Epithelial cell of esophagus (primary cell): ENCODE measurements at places on chromosomes 16 and 17.

DNA sequence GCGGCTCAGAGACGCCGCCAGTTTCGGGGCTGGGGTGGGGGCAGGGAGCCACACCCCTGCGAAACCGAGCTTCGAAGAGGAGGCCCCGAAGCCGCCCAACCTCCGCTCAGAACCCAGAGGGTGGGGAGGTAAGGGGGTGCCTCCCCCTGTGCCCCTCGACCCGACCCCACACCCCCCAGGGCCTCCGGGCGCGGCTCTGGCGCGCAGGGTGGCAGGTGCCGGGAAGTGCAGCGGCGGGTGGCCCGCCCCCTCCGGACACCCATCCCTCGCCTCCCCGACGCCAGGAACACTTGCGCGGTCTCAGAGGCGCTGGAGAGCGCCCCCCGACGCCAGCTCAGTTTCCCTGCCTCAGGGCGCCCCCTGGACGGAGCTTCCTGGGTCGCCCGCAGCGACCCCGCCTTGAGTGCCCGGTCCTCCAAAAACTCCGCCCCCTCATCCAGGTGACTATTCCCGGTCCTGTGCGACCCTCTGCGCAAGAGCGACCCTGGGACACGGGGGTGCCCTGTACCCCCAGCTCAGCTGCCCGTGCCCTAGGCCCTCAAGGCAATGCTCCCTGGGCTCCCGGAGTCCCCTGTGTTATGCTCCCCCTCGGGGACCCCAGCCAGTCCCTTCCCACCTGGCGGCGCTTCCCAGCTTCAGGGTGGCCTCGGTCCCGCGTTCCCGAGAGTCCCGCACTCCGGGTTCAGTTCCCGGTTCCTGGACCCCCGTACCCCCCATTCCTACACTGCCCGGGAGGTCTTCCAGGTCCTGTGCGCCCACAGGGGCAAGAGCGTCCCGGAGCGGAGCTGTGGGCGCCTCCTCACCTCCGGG, 562 bp downstream of the PPL start:
- no peak for DNase-seq

- no peak for DNase-seq
Measured at GRCh38 chr17:50843150-50843905, 7.9 kb downstream of the WFIKKN2 start.

DNA sequence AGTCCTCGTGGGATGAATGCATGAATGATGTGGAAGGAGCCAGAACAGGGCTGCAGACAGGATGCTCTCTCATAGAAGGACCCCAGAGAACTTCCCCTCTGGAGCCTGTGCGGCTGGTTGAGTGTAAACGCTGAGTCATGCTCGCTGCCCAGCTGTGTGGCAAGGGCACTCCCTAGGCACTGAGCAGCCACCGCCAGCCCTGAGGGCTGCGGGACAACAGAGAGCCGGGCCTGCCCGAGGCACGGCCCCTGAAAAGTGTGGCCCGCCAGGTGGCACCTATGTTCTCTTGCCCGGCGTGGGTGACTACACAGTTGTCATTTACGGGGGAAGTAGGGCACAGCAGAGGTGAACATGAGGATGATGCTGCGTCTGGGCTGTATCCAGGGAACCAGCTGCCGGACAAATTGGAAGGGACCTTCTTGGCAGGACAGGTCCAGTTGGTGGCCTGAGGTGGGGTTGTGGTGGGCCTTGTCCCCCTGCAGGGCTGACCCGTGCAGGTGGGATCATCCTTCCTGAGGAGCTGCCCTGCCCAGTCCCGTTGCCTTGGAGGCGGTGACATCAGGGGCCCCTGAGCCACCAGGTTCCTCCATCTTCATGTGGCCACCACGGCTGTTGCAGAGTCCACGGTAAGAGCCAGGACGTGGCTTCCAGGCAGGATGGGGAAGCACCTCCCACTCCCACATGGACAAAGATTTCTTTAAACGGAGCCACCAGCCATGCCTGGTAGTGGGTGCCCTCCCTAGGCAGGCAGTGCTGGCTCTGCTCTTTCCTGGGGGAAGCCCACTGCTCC, 94.8 kb upstream of the CBX4 start:
- DNase-seq, result peak; percentile 47

GRCh38 chr16:79089735-79090284, 510.7 kb downstream of the MAF start:
- DNase-seq, result no peak

GRCh38 chr16:75446416-75446815, 13.1 kb upstream of the CFDP1 start:
- DNase-seq, result no peak

DNA sequence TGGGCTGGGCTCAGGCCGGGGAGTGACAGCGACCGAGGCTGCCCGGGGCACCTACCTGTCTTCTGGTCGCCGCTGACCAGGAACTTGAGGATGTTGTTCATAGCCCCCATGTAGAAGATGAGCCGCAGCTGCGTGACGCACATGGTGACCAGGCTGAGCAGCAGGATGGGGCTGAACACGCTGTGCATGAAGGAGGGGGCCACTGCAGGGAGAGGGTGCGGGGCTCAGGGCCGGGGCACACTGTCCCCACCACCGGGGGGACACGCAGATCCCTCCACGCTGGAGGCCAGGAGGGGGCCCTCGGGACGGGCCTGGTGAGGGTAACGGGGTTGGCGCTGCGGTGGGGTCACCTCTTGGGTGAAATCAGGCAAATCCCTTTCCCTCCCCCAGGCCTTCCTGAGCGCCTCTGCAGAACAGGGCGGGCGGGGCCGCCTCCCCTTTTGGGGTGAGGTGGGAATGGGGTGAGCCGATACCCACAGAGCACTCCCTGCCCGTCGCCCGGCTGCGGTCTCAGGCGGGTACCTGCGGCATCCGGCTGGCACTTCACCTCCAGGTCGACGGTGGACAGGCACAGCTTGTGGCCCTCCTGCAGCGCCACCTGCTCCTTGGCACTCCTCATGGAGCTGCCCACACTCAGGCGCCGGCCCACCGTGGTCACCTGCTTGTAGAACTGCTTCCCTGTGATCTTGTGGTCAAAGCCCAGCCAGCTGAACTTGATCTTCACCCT, 28.3 kb upstream of the PITPNA start:
- no peak for DNase-seq

DNA sequence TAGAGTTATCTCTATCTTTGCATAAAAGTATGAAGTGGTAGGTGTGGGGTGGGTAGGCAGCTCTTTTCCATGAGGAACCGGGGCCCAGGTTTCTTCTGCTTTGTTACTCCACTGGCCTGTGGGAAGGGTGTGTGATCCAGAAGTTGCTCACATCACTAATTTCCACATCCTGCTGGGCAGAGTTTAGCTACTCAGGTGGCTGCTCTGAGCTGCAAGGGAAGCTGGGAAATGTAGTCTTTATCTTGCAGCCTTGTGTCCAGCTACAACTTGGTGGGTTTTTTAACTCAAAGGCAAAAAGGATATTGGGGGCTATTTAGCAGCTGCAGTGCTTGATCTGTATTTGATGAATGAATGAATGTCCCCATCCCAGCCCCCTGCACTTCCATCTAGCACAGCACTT, 335.3 kb downstream of the SNX29 start:
- DNase-seq, result peak; percentile 19

DNA sequence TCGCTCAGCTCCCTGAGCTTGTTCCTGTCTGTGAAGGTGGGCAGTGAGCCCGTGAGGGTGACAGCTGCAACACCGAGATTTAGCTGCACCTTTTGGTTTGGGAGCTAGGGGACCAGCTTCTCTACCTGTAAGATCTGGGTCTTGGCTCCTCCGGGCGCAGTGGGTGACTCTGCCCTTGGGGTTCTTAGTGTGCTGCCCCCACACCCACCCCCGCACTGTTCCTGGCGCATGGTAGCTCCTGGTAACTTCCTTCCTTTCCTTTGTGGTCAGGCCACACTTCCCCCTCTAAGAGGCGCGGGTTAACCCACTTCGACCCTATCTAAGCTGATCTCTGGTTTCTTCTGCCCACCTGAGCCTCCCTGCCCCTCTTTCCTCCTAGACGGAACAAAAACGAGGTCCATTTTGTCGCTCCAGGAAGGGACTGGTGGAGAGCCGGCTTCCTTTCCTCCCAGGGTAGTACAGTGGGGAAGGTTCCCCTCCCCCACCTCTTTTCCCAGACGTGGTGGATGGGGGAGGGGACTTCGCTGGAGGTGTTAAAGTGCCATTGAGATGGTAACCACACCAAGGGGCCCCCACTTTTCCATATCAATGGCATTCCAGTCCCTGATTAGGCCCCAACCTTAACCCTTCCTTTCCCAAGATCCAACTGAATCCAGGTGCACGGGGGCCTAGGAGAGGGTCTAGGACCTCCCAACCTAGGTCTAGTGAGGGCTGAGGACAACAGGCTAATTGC, 4.6 kb upstream of the CLDN9 start:
- no peak for DNase-seq

GRCh38 chr17:7141824-7142223, 27.2 kb upstream of the ASGR2 start:
- DNase-seq, result peak; percentile 87

- no peak for DNase-seq
Measured at GRCh38 chr17:80464486-80464885, 11.9 kb downstream of the NPTX1 start.

GRCh38 chr17:27808628-27809027, 8.3 kb upstream of the NOS2 start:
- no peak for DNase-seq

DNA sequence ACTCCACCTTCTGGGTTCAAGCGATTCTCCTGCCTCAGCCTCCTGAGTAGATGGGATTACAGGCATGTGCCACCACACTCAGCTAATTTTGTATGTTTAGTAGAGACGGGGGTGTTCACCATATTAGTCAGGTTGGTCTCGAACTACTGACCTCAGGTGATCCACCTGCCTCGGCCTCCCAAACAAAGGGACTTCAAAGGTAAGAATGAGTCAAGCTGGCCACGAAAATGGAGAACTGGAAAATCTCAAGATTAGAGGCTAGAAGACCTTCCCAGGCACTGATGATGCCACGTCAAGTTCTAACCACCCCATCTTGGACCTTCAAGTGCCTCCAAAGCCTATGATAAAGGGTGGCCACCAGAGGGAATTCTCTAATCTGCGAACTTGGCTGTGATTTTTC, 1.3 kb upstream of the CCL15 start:
- DNase-seq, result no peak

DNA sequence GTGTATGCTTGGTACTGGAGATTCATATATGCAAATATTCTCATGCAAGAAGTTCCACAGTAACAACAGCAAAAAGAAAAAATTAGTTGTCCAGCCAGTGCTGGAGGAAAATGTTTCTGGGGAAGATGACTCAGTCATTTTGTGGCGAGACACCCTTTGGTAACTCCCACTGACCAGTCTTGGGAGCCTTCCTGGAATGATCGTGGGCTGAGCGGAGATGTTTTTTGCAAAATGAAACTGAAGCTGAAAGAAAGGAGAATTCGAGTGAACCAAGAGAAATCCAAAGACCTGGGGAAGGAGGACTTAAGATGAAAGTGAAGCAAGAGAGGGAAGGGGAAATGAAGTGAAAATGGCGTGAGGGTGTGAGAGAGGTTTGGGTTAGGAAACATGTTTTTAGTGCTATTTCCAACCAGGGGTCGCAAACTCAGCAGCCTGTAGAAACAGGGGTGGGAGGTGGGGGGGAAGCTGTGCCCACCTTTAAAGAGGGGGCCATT, 5.2 kb downstream of the ITPRIPL2 start:
- DNase-seq, result peak; percentile 83

GRCh38 chr16:11674818-11675560, 6.7 kb downstream of the SNN start:
- DNase-seq, result peak; percentile 38

GRCh38 chr17:77831474-77832179, 126.9 kb upstream of the TNRC6C start:
- no peak for DNase-seq

- no peak for DNase-seq
Measured at GRCh38 chr16:70665806-70666735, 19.7 kb downstream of the IL34 start.

DNA sequence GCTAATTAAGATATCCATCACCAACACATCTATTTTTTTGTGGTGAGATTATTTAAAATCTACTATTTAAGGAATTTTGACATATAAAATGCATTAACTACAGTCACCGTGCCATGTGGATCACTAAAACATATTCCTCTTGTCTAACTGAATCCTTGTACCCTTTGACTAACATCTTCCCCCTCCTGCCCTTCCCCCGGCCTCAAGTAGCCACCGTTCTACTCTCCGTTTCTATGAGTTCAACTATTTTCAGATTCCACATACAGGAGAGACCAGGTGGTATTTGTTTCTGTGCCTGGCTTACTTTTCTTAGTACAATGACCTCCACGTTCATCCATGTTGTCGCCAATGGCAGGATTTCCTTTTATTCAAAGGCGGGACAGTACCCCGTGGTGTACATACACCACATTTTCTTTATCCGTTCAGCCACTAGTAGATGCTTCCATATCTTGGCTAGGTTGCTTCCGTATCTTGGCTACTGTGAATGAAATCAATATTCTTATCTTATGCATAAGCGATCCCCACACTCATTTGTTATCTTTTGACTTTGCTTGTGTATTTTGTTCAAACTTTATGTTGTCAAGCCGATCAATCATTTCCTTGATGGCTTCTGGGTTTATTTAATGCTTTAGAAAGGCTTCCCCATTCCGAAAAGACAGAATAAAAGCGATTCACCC, 134.7 kb downstream of the KCNJ12 start:
- DNase-seq, result no peak

DNA sequence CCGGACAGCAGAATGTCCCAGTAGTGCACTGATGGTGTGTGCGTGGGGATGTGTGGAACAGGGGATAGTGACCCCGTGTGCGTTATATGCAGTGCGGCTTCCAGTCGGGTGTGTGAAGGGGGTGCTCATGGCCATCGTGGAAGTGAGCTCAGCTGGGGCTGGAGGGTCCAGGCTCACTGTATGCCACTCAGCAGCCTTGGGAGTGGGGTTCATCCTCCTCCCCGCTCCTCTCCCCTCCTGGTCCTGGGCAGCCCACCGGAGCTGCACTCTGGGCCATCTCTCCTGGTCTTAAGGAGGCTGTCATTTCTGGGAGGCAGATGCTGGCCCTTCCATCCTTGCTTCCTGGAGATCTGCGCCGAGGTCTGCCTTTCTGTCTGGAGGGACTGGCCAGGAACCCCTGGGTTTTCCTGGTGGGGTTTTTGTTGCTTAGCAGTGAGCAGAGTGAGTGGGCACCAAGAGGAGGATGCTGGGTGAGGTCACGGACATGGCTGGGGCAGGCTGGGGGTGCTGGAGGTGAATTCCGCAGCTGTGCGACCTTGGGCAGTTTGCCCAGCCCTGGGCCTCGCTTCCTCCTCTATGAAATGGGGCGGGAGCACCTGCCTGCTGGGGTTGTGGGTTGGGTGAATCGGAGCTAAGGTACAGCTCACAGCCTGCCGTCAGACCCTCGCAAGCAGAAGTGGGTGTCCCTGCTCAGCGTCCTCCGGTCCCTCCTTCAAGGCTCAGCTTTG, 164.1 kb downstream of the SEC14L1 start:
- DNase-seq, result no peak
